ENCODE measurements at places on chromosomes 7 and 10.
A peak's percentile ranks its signal among the peaks of the same experiment; 100 is the strongest.

DNA sequence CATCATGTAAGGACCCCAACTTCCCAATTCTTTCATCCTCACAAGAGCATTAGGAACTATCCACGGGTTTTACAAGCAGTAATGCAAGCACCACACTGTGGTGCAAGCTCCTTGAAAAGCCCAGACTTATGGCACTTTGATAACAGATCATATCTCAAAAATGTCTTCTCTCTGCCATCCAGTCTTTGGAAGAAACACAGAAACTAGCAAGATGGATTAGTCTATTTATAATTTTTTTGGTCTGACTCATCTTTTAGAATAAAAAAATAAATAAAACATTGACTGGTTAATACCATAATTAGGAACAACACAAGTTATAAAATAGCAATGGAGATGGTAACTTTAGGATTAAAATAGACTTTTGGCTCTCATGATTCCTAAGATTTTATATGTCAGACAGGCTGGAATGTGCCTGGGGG, 49.0 kb upstream of the CALD1 start:
- peak; percentile 75 for DNase-seq

DNA sequence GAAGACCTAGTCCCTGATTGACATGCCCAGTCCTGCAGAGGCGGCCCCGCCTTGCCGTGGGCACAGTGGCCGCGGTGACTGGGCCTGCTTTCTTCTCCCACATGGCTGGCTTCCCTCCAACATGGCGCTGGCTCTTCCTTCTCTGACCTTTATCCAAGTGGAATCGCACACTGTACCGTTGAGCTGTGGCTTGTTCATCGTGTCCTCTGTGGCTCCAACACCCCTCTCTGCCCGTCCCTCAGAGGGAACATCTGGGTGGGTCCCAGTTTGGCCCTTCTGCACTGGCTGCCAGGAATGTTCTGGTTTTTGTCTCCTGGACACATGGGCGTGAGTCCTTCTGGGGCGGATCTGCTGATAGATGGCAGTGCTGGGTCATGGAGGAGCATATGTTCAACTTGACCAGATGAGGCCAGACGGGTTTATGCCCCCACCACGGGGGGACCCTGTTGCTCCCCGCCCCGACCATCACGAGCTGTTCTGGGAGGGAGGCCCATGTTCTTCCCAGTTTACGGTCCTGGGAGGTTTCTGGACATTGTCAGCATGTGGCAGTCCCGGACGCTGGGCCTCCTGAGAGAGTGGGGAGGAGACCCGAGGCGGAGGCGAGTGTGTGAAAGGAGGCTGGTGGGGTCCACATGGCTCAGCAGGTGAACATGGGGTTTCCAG, 63.5 kb downstream of the LHPP start:
- DNase-seq: peak; percentile 15

GRCh38 chr10:75875740-75876139, 444.3 kb downstream of the LRMDA start:
- DNase-seq: no peak

GRCh38 chr10:21627331-21627730, 93.3 kb downstream of the MLLT10 start:
- no peak for DNase-seq

- no peak for DNase-seq
Observed at GRCh38 chr10:33532901-33533300, 198.4 kb upstream of the NRP1 start.

- DNase-seq: peak; percentile 32
Observed at GRCh38 chr7:117871778-117872538, 1.3 kb downstream of the CTTNBP2 start.

- no peak for DNase-seq
Observed at GRCh38 chr10:123464430-123465323, 201.5 kb upstream of the GPR26 start.

- peak; percentile 64 for DNase-seq
Observed at GRCh38 chr7:117873310-117874190, at the start of gene CTTNBP2. CTTNBP2 (minus strand) TSS chr7:117873441; CDS start chr7:117873415, 26 bp downstream.

GRCh38 chr10:119248681-119249080, 41.3 kb downstream of the GRK5 start:
- DNase-seq: no peak

DNA sequence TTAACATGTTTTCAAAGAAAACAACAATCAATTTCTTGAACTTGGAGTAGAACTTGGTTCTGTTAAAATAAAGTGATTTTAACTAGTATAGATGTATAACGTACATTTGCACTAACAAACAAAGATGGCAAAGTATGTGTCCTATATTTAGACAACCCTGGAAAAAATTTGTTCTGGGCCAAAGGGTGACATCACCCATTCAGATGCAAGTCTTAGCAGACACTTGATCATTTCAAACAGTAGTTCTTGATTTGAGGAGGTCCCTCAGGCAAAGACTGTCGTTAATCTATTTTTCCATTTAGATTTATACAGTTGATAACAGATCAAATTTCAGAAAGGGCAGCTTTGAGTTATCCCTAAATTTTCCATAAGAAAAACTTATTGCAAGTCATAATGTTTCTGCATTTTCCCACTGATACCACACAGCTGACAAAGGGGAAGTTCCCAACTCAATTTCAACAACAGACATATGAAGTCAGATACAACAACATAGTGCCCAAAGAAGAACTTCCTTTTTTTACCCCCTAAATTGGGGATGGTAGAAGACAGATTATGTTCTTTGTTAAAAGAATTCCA, 5.2 kb downstream of the NMT2 start:
- no peak for DNase-seq

- no peak for DNase-seq
Observed at GRCh38 chr7:27080844-27081436, 14.9 kb downstream of the HOXA1 start.

GRCh38 chr7:105866102-105866801, 10.1 kb downstream of the ATXN7L1 start:
- no peak for DNase-seq

GRCh38 chr10:132607961-132608495, 70.4 kb downstream of the INPP5A start:
- DNase-seq: no peak

DNA sequence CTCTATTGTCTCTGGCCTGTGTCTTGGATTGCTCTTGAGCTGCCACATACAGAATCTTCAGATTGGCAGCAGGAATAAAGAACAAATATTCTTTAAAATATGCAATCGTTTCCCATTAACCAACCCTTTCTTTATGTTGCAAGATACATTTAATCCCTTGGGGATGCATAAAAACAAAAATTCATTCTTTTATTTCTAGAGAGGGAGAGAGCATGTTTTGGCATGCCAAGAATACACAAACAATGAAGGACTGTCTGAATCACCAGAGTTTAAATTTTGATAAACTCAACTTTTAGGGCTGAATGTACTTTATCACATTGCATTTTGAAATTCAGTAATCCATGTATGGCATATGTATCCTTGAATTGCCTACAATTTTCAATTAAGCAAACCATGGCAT, 154.3 kb upstream of the SEMA3D start:
- DNase-seq: no peak

DNA sequence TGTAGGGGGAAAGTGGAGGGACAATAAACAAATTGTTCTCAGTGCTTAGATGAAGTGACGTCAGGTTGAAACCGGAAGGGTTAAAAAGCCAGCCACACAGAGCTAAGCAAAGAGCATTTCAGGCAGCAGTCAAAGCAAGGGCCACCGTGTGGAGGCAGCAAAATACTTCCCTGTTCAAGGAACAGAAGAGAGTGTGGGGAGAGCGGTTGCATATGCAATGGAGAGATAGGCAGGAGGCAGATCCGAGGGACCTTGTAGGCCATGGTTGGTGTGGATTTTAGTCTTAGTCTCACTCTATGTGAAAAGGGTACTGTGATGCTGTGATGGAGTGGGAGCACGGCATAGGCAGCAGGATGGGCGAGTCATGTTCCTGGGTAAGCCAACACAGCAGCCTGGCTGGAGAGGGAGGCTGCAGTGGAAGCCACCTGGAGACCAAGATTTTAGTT, 3.8 kb upstream of the STN1 start:
- DNase-seq: peak; percentile 43

DNA sequence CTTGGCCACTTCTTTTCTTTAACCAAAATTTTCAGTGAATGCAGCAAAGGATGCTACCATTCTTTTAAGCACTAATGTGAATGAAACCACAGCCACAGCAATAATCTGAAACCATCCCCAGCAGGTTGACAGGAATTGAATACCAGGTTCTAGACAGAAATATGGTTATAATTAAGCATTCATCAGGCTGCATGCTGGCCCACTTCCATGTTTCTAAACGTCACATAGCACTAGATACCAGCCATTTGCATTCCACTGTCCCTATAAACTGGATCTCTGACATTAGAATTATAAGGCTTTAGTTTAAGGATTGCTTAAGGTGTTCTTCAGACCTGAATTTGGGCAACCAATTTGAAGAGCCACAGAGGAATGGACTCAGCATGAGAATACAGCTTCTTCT, 340.8 kb upstream of the KLF6 start:
- DNase-seq: no peak

DNA sequence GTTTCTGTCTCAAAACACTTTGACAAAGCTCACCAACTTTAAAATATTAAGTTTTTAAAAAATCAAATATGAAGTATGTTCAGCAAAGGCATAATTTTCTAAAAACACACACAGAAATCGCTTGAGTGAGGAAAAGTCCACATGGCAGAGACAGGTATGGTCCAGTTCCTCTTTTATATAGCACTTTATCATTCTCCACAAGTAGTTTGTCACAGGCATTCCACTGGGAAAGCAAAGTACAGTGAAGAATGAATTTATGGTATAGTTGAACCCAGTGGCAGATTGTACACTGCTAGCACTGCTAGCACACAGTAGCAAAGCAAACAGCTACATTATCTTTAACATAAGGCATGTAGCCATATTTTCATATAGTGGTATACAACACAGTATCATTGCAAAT, 102.3 kb downstream of the HECTD2 start:
- no peak for DNase-seq

DNA sequence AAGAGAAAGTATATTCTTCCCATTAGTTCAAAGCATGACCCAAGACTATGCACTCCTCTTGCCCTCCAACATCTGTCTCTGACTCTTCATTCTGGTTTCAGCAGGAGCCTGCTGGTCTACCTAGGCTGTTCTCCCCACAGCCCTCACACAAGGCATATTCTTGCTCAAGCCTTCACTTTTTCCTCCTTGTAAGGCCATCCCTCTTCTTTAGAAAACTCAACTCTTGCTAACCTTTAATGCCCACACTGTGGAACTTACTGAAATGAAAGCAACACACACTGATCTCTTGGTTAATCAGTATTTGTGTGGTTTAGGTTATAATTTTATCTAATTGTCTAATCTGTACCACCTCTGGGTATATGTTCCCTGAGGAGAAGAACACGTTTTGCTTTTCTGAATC, 75.8 kb downstream of the PRKCQ start:
- DNase-seq: no peak

DNA sequence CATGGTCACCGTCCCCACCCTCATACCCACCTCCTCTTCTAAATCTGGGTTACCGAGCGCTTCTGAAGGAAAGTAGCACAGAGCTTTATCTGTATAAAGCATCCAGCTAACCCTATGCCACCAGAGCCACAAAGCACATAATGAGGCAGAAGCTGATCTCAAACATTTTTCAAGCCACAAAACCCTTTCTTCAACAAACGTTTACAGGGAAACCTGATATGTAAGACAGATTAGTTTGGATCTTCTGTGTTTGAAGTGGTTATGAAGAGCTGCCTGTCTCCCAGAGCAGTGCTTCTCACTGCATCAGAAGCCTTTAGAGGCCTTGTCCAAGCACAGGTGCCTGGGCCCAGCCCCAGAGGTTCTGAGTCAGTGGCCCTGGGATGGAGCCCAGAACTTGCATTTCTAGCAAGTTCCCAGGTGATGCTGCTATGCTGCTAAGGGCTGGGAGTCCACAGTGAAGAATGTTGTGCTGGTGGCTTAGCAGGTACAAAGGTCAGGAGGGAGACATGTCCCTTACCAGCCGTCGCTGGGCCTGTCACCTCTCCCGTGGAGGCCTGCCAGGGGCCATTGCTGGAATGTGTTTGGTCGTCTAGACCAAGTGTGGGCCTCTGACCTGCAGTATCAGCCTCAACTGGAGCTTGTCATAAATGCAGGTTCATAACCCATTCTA, 90.4 kb downstream of the TAF3 start:
- DNase-seq: peak; percentile 27

DNA sequence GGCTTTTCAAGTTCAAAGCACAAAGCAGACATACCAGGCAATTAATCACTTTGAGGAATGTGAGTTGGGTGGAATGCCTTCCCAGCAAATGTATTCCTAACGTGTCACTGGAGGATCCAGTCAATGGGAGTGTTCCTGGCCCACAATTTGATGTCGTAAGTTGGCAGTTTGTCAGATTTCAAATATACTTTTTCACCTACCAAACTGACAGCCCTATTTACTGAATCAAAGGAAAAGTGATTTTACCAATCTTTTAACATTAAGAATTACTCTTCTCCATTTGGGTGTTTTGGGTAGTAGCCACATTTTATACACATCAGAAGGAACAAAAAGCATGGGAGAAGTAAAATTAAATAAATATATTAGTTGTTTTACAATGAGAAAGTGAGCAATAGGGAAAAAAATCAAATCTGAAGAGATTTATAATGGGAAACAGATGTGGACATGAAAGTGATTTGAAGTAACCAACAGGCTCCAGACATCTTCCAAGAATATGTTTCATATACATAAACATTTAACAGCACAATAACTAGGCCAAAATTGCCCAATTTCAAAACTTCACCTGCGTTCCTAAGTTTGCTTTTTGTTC, 222.9 kb downstream of the MTERF1 start:
- DNase-seq: peak; percentile 66

- peak; percentile 87 for DNase-seq
Observed at GRCh38 chr7:77425101-77426051, 9.2 kb upstream of the GSAP start.

DNA sequence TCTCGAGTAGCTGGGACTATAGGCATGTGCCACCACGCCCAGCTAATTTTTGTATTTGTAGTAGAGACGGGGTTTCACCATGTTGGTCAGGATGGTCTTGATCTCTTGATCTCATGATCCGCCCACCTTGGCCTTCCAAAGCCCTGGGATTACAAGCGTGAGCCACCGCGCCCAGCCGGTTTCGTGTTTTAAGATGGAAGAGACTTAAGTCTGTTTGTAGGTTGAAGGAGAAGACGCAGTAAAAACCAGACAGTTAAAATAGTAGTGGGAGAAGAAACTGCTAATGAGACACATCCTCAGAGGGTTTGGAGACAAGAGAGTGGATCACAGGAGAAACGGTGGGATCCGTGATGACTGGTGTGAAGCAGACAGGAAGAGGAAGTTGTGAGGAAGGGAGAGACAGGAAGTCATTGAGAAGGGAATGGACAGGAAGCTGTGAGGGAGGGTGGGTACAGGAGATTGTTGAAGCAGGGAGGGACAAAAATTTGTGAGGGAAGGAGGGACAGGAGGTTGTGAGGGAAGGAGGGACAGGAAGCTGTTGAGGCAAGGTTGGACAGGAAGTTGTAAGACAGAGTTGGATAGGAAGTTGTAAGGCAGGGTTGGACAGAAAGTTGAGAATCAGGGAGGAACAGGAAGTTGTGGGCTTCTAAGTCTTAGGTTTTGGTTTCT, 115.5 kb downstream of the WDFY4 start:
- no peak for DNase-seq

GRCh38 chr10:106559442-106559841, 605.1 kb downstream of the SORCS1 start:
- peak; percentile 21 for DNase-seq

Measured in fibroblast of lung (primary cell).